ENCODE measurements at places on chromosomes 5 and 9.

GRCh38 chr9:6640268-6641051 is 5.1 kb downstream of the GLDC start:
- DNase-seq: no peak

DNA sequence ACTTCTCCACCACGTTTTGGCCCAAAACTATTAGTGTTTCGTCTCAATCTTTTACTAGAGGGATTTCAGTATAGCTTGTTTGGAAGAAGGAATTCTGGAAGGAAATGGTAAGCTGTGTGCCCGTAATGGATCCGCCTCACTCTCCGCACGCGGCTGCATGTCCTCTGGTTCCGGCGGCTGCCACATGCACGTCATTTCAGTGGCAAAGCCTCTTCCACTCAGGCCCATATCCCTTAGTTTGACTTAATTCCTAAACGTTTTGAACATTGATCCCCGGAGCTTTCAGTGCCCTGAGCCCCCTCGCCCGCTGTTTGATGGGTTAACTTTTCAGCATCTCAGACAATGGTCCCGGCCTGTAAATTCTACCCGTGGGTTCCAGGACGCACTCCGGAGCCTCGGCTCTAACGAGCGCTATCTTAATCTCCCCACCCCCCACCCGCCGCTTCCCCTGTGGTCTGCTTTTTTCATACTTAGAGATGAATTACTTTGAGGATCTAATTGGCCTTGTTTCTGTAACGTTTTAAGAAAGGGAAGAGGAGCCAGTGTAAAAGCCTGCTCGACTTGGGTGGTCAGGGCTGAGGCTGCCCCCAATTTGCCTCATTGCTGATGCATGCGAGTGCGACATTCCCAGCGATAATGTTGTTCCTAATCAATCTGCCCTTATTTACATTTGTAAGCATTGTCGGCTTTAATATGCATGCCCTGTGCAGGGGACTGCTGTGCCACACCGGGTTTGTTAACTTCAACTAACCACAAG is 4.6 kb downstream of the PTCH1 start:
- DNase-seq: no peak

- DNase-seq: no peak
These were observed 4.9 kb upstream of the CARD9 start for GRCh38 chr9:136378170-136379002.

DNA sequence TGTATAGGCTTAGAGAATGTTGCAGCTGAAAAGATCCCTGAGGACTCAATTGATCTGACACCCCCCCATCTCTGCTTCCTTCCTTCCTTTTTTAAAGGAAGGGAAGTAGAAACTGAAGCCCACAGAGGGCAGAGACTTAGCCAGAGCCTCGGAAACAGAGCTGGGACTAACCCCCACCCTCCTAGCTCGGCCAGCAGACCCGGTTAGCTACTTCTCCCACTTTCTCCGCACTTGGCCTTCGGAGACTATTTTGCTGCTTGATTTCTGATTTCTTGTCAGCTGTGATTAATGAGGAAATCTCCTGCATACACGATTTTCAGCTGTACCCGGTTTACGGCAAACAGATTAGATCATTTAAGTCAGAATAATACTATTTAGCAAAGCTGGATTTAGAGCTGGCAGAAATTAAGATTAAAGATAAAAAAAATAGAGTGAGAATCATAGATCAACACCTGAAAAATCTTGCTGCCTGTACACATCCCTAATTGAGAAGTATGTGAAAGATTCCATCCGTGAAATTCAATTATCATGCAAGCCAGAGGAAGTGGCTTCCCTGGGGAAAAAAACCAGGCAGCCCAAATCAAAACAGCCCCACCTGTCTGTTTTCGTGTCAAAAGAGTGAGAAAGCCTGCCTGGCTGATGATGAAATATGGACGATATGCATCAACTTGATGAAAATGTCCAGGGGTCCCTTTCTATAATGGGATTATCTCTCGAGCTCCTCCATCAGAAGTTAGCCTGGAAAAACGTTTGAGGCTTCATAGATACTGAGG is 159.5 kb upstream of the SHB start:
- no peak for DNase-seq

DNA sequence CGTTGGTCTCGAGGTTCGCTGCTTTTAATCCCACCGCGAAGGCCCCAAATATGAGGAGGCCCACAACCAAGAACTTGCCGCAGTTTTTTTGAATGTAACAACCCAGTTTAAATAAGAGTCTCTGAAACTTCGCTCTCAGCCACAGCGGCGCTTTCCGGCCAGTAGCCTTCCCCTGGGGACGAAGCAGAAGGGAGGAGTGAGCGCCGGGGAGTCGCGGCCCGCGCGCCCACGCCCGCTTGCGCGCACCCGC is 10.4 kb downstream of the PTCH1 start:
- no peak for DNase-seq

GRCh38 chr5:35617435-35618303 is at the start of gene SPEF2:
SPEF2 (plus strand) TSS chr5:35617863; CDS start chr5:35617998, 135 bp downstream.
- DNase-seq: peak; percentile 86

DNA sequence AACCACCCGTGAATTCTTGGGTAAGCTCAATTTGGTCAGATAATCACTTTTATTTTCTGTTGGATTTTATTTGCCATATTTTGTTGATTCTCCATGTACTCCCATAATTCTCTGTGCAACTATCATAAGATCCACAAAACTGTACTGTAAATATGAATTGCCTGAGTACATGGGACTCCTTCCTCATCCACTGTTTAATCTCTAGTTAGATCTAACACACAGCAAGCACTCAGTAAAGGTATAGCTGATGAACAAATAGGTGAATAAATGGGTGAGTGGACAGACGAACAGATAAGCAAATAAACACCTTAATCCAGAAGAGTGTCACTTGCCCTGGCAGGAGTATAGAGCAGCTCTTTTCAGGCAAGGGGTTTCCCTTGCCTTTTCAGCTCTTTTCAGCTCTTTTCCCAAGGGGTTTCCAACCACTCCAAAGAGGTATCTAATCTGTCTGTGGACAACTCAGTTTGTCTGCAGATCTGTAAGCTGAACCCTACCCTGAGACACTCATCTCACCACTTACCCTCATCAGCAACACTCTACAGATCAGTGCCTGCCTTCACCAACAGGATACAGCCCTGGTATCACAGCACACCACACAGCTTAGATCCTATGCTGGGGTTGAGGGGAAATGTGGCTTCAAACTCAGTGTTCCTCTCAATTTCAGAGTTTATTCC is 51.2 kb downstream of the SIL1 start:
- DNase-seq: no peak

DNA sequence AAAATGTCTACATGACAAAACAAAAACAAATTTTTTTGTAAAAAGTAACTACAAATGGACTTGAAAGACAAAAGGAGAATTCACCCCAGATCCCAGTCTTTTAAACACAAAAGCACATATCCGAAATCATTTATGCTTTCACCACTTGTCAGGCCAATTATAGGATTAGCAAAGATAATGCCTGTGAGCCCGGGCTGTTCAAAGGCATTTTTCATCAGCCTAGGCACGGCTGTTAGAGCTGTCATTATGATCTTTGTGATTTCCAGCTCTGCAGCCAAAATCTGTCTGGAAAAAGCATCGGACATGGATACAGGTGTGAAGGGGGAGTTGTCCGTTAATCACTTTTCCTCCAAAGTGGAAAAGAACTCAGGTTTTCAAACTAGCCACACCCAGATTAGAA is 23.6 kb upstream of the RAB14 start:
- no peak for DNase-seq

DNA sequence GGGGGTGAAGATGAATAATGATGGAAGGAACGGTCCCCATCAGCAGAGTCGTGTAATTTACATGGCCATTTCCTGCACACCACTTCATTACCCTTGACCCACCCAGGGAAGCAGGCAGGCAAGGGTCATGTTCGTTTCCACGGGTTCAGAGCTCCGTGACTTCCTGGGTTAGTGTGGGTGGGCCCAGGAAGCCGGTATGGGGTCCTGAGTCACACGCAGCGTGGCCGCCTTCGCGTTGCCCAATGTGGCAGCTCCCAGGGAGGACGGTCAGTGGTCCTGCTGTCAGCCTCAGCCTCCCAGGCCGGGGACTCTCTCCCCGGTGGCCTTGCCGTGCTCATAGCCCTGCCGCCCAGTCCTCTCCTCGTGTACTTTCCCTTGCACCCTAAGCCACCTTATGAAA is 5.1 kb upstream of the TERT start:
- peak; percentile 46 for DNase-seq

- no peak for DNase-seq
These were observed 462.9 kb downstream of the DMRT2 start for GRCh38 chr9:1513105-1513504.

DNA sequence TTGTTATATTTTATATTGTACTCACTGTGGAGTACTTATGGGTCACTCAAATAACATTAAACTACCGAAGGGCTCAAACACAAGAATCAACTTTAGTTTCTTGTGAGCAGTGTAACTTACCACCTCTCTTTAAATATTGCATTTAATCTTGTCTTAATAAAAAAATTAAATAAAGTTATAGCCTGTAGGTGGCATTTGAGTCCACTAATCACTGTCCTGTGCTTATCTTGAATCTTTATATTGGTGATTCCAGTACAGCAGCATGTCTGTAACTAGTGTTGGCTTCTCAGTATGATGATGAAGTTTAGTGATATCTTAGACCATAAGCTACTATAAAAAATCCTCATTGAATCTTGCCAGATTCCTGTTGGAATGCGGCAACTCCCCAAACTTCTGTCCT is 313.8 kb downstream of the FAM170A start:
- no peak for DNase-seq

- DNase-seq: no peak
These were observed 80.3 kb downstream of the ANKRD33B start for GRCh38 chr5:10644192-10644591.

GRCh38 chr5:107472620-107473064 is 198.1 kb downstream of the EFNA5 start:
- DNase-seq: no peak

GRCh38 chr5:149227168-149227826 is 44.4 kb upstream of the AFAP1L1 start:
- no peak for DNase-seq

GRCh38 chr9:100170556-100170955 is 71.5 kb downstream of the INVS start:
- DNase-seq: no peak

GRCh38 chr5:54884195-54884536 is 101.2 kb downstream of the ESM1 start:
- no peak for DNase-seq

GRCh38 chr5:123659011-123659410 is 147.0 kb downstream of the CSNK1G3 start:
- no peak for DNase-seq

- DNase-seq: no peak
These were observed 79.3 kb downstream of the TMC1 start for GRCh38 chr9:72600671-72601070.

- no peak for DNase-seq
These were observed 21.0 kb downstream of the CSF1R start for GRCh38 chr5:150065346-150065745.

- no peak for DNase-seq
These were observed 1.1 kb downstream of the HEXB start for GRCh38 chr5:74685979-74686631.

- DNase-seq: no peak
These were observed 142.5 kb downstream of the CDH12 start for GRCh38 chr5:22710660-22711059.

- DNase-seq: no peak
These were observed 1740.9 kb upstream of the CDH9 start for GRCh38 chr5:28779161-28779754.

DNA sequence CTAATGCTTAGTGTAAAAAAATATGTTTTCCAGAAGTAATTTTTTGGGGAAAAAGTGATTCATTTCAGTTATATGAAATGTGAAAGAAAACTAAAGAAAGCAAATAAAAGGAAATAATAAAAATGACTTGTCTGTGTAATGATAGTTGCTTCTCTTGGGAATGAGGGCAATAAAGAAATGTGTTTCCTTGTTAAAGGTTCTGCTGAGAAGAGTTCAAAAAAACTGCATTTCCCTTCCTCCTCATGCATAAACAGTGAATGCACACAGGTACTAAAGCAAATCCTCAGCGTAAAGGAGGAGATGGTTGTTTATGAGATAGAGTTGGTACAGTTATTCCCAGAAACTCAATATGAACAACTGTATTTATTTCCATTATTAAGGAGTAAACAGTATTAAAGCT is 307.6 kb downstream of the GLIS3 start:
- no peak for DNase-seq

Measured in coronary artery (tissue), 2 donors.